ENCODE measurements at places on chromosomes 4 and X. TPM values are rescaled to one million over a fixed set of nuclear protein-coding genes. Genes with fewer than 3 reads are reported as not detected.

Gene AREG
- total RNA-seq = under 0.01 TPM

Gene SYN1
- under 0.01 TPM for total RNA-seq

DNA sequence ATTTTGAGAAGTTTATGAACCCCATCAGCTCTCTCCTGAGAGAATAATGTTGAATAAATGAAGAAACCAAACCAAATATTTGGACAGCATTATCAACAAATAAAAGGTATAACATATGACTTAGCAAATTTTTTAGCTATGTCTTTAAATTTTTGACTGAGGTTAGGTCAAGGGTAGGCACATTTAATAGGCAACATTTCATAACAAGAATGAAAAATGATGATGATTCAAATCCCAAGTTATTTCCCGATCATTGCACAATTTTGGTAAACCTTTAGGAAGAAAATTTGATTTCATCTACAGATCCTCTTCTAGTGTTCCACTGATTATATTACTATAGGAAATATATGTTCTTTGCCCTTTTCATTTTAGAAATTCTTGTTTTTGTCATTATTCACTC is 123.7 kb upstream of the TLR3 start:
- no peak for DNase-seq

GRCh38 chrX:5891378-5891777 is 337.3 kb downstream of the NLGN4X start:
- no peak for DNase-seq

Gene TREX2
- 2.3 TPM for total RNA-seq

DNA sequence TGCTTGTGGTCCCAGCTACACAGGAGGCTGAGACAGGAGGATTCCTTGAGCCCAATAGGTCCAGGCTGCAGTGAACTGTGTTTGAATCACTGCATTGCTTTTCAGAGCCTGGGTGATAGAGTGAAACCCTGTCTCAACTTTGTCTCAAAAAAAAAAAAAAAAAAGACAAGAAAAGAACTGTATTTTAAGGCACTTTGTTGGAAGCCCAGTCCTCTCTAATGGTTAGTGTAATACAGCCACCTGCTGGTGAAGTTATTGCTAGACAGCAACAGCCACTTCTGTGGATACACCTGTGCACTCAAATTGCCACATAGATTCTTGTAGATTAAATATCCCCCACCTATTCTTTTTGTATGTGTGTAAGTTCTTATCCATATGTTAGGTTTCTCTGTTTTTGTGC is 10.1 kb upstream of the FGG start:
- no peak for DNase-seq

Measured in dermis microvascular lymphatic vessel endothelial cell (primary cell).